ENCODE measurements at places on chromosomes 6 and 20.

- no peak for DNase-seq
These were observed 16.9 kb upstream of the PERP start for GRCh38 chr6:138124096-138124495.

DNA sequence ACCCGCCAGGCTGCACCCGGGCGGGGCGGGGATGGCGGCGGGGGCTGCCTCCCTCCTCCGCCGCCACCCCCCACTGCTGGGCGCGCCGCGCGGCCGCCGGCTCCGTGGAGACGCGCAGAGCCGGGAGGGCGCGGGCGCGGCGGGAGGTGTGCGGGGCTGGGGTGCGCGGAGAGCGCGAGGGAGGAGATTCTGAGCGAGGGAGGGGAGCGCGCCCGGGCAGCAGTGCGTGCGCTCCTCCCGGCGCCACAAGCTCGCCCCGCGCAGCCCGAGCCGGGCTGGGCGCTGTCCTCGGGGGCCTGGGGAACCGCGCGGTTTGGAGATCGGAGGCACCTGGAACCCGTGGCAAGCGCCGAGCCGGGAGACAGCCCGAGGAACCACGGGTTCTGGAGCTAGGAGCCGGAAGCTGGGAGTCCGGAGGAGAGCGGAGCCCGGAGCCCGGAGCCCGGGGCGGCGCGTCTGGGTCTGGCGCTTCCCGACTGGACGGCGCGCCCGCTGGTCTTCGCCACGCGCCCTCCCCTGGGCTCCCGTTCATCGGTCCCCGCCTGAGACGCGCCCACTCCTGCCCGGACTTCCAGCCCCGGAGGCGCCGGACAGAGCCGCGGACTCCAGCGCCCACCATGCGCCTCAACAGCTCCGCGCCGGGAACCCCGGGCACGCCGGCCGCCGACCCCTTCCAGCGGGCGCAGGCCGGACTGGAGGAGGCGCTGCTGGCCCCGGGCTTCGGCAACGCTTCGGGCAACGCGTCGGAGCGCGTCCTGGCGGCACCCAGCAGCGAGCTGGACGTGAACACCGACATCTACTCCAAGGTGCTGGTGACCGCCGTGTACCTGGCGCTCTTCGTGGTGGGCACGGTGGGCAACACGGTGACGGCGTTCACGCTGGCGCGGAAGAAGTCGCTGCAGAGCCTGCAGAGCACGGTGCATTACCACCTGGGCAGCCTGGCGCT, at the start of gene NTSR1:
Gene NTSR1, plus strand, starts transcription at position 246 of the 946 bp plus-strand sequence. Its CDS starts 372 bp downstream, at position 618.
- no peak for DNase-seq

DNA sequence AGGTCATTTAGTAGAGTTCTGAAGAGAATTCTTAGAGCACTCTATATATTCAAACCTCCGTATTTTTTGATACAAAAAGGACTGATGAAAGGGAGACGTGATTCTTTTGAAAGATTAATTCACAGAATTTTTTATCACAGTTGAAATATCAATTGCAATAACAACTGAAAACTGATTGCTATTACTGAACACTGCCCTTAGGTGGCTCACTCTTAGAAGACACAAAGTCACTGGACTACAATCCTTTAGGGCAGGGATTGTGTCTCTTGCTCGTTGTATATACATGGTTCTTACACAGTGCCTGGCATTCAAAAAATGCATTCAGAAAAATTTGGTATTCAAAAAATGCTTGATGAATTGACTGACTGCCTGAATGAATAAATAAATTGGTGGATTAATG, 17.1 kb upstream of the CALHM6 start:
- DNase-seq: no peak

- DNase-seq: no peak
These were observed 21.1 kb downstream of the GCLC start for GRCh38 chr6:53523511-53524454.

- DNase-seq: no peak
These were observed 176.2 kb upstream of the SASH1 start for GRCh38 chr6:148166339-148166968.

- no peak for DNase-seq
These were observed 194.2 kb upstream of the SGK1 start for GRCh38 chr6:134511984-134512683.

DNA sequence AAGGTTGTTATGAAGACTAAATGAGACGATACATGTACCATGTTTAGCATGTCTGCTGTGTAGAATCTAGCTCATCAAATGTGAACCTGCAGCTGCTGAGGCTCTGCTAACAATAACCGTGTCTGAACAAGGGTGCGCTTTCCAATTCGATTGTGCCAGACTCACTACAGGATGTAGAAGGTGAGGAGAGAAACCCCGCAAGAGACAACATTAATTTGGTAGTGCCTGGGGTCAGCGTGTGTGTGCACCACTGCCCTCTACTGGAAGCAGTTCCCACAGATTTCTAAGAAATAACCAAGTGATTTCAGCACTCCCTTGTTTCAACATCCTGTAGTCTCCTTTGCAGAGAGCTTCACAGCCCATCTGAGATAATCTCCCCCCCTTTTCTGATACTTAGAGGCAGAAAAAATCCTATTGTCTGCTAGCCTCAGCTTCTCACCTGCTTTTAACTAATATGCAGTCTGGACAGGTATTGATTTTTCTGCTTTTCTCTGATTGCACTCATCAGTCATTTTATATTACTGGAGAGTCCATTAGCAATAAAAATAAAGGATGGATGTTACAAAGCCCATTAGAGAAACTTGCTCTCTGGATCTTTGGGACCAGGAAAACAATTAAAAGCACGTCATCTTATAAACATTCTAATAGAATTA, 96.7 kb upstream of the BACH2 start:
- no peak for DNase-seq

DNA sequence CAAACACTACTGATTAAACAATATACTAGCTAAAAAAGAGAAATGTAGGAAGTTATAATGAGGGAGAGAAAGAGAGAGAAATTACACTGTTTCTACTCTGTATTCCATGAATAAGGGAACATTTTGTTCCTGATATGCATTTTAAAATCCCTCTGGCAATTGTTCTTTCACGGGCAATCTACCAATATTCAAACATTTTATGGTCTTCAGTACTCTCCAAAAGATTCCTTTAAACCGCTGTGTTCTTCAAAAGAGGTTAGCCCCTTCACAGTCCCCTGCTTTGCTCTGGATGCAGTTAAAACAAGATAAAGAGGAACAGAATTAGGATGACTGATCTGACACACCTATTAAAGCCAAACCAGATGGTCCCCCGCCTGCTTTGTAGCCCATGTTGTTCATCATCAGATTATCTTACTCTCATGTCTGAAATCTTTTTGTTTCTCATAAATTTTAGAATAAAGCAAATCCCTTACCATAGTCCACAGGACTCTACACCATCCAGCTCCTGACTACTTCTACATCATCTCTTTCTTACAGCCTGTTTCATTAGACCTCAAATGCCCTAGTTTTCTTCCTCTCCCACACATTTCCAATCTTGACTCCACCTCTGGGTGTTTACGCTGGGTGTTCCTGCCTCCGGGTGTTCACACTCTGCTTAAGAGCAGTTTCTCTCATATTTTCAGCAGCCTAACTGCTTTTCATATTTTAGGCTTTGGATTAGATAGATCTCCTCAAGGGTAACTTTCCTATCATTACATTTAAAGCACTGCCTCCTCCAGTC, 399.7 kb downstream of the COL12A1 start:
- DNase-seq: no peak

GRCh38 chr6:116266803-116267202, 12.9 kb downstream of the TSPYL1 start:
- DNase-seq: no peak

GRCh38 chr6:16080204-16080603, 48.7 kb upstream of the MYLIP start:
- no peak for DNase-seq

- no peak for DNase-seq
These were observed 112.5 kb downstream of the FAM217A start for GRCh38 chr6:3966426-3966825.

DNA sequence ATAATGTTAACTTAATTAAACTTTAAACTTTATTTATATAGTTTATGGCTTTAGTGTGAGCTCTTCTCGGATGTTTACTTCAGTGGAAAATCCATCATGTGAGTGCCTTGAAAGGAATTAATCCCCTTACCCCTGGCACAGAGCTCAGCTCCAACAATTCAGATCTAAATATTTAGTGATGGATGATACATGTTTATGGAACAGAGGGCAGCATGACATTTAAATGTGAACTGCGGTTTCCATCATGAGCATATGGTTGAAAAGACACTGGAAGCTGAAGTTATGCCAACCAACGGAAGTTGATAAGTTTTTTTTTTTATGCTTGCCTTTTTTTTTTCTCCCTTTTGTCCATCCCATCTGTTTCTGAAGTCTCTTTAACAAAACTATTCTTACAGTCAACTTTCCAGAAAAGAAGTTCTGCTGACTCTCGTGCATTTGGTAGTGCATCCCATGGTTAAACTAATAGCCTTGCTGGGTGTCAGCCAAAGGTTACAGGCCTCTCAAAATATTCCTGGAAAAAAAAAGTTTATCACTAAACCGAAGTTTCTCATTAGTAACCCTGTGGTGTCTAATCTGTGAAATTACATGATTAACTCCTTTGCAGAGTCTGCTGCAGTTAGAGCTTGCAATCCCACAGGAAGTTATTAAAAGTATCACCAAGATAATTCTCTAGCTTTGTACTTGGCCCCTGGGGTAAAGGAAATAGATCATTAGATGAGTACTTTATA, 243.9 kb upstream of the TCF21 start:
- DNase-seq: no peak

GRCh38 chr6:157717340-157717748, 105.7 kb upstream of the SNX9 start:
- no peak for DNase-seq

DNA sequence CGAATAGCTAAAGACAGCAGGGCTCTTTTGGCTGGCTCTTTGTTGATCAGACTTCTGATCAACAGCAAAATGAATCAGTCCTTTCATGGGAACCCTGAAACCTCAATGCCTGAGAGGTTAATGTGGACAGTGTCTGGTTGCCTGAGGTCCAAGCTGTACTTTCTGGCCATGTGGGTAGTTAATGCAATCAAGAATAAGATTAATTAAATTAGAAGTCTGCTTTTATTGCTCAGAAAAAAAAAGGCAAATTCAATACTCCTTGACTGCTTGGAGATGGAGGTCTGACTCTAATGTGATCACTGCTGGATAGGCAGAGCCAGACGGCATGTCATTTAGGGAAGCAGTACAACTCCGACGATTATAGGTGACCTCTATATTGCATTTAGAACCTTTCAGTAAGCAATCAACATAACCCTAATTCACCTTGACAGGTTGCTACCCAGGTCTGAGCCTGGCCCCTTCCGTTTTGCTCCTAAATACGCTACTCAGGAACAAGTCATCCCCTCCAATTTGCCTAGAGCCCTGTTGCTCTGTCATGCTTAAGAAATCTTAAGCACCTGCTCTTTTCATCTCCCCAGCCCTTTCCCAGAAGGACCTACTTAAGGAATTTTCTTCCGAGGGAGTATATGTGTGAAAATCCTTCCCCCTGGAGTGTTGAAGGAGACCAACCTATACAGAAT, 370.0 kb upstream of the SPTLC3 start:
- DNase-seq: no peak

DNA sequence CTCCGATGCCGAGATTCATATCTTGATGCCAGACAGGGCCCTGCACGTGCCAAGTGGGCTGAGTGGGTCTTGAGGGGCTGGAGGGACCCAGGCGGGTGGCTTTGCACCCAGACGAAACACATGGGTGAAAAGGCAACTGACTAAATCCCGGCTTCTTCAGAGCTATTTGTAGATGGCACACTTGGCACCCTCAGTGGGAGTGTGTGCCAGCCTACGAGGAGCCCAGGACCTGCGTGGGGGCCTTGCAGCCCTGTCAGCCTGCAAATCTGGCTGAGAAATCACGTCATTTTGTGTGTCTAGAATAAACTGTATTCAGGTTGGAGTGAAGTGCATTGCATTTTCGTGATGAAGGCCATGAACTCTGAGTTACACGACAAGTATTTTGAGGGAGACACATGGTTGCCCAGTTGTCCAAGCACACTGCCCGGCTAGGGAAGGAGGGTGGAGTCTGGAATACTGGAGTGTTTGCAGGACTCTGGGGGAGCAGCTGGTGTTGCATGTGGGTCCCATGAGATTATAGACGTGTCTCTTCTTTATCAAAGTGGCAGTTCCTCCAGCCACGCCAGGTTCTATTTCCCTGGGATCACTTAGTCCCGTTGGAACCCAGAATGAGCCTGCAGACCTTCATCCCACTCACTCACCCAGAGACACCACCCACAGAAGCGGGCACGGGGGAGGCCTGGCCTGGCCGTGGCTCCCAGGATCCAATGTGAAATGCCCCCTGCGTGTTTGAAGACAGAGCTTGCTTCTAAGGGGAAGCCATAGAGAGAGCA, 60.2 kb downstream of the DLL1 start:
- no peak for DNase-seq

DNA sequence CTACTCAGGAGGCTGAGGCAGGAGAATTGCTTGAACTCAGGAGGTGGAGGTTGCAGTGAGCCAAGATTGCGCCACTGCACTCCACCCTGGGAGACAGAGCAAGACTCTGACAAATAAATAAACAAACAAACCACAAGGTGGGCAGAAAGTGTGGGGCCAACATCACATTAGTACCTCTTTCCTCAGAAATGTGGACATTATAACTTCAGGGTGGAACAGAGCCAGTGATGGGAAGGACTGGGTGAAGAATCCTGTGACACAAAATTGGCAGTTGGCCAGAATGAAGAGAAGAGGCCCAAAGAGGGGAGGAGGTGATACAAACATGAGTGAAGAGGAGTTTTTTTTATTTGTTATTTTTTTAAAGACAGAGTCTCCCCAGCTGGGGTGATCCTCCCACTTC, 50.6 kb downstream of the NUP153 start:
- DNase-seq: no peak

- DNase-seq: no peak
These were observed 96.4 kb downstream of the DACT2 start for GRCh38 chr6:168223150-168223549.

DNA sequence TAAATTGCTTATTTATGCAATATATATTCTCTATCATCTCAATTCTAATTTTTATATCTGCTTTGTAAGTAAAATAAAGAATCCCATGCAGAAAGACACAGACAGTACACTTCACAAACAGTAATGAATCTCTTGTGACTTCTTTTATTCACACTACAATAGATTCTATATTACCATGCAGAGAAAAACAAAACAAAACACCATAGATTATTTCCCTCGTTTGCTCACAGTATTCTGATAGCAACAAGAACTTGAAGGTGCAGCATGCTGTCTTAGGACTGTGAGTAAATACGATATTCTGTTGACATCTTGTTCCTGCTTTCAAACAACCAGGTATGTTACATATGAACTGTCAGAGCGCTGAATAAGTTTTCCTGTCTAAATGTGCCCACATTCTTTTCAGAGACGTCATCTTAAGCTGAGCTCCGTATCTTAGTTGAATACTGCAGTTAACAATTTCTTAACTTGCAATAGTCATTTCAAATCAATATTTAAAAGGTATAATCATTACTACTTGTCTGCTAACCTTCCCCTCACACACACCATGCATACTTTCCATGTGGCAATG, 140.1 kb downstream of the BTBD9 start:
- no peak for DNase-seq

DNA sequence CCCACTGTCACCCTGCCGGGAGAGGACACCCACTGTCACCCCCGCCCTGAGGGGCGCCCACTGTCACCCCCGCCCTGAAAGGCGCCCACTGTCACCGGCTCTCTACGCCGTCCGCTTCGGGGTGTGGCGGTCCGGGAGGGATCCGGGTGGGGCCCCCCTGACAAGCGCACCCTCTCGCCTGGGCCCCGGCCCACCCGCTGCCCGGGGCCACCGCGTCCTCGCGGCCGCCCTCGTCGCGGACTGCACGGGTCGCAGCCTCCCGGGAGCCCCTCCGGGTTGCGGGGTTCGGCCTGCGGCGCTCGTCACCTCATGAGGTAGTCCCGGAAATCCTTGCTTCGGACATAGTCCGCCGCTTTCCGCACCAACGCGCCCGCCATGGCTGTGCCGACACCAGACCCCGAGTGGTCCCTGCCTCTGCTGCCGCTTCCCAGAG, 224 bp downstream of the MPC1 start:
- no peak for DNase-seq
